ENCODE measurements at places on chromosomes 1 and 21. TPM values are rescaled to one million over a fixed set of nuclear protein-coding genes. Genes with fewer than 3 reads are reported as not detected.

The CDC20 gene
- polyA plus RNA-seq: 36.9 TPM

The AMY2A gene
- polyA plus RNA-seq: not detected

The WNT4 gene
- 6.0 TPM for polyA plus RNA-seq

The MIS18A gene
- polyA plus RNA-seq: 24.5 TPM

The RORC gene
- polyA plus RNA-seq: 0.65 TPM

DNA sequence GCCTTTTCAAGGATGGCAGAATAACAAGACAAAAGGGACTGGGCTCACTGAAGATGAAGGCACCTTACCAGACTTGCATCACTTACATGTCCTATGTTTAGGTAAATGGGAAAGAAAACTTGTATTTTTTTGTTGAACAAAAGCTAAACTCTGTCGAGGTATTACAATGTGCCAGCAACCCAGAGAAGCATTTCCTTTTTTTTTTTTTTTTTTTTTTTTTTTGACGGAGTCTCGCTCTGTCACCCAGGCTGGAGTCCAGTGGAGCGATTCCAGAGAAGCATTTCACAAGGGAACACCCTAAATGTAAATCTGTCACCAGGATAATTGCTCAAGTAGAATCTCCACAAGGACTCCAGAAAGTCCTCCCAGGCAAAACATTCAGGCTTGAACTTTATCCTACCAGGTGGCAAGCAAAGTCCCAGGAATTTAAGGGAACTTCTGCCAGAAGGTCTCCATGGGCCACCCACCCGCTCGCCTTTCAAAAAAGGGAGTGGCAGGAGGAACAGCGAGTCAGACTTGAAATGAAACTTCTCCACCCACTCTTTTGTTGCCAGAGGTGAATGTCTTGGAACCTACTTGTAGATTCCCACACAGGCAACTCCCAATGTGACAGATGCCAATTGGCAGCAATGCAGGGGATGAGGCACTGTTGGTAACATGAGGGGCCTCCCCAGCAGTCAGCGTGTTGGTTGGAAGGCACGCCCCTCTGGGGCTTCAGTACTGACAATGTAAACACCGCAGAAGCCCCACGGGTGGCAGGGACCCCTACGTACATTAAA lies 125.0 kb downstream of the TIAM1 start:
- peak; percentile 74 for DNase-seq

DNA sequence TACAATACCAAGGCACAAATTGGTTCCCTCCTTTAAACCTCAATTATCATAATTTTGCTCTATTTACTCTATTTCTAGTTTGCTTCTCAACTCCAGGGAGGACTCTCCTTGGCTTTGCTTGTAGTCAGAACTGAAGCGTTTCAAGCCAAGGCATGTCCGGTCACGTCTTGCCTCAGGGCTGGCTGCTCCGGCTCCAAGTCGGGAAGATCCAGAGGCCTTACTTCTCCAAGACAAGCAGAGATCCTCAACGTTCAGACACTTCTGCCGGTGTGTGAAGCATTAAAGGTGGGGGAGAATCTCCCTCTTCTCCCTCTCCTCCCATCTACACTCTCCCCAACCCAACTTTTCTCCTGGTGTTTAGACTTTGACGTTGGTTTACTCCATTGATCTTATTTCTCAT lies 7.2 kb upstream of the HHAT start:
- DNase-seq: no peak
